ENCODE measurements at places on chromosomes 6 and 20.

DNA sequence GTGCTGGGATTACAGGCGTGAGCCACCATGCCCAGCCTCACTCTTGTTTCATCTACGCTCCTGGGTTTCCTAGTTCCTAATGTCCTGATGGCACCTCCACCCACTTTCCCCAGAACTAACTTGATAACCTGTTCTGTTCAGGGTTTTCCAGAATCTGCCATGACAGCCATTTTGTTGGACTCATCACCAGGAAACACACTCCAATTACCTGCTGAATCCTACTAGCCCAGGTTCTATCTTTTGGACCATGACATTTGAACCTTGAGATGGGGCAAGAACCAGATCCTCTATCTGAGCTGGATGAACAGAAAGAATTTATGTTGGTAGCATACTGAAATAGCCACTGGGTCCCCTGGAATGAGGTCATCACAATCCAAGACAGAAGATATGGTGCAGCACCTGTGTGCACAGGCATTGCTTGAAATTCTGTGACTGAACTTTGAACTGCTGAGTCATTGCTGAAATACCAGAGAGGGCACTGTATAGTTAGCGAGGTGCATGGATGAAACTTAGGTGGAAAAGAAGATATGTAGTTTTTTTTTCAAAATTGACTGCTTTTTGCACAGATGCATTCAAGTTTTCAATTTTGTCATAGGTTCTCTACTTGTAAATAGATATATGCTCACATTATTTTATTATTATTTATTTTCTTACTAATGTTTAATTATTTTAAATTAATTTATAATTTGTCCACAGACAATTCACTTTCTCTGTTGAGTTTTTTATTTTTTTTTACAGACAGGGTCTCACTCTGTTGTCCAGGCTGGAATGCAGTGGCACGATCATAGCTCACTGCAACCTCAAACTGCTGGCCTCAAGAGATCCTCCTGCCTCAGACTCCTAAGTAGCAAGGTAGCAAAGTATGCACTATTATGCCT, 42.8 kb upstream of the TASP1 start:
- no peak for DNase-seq

- DNase-seq, result no peak
These were observed 74.7 kb upstream of the TNFAIP3 start for GRCh38 chr6:137792160-137793033.

DNA sequence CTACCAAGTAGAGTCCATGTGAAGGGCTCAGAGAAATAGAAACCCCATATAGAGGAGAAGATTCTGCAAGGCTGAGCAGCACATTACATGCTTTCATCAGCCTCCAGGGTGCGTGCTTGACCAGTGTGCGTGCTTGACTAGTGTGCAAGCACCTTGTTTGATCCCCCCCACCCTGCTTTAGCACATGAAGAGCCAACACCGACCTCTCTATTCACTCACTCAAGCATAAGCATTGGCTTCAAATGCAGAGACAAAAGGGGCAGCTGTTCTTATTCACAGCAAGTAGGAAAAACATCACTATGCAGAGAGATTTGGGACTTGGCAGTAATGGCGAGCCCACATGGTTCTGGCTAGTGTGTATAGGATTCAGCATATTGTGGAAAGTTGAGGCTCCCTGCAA, 278.7 kb upstream of the RNF217 start:
- DNase-seq, result no peak

GRCh38 chr20:53582574-53583351, 10.9 kb downstream of the ZNF217 start:
- no peak for DNase-seq

DNA sequence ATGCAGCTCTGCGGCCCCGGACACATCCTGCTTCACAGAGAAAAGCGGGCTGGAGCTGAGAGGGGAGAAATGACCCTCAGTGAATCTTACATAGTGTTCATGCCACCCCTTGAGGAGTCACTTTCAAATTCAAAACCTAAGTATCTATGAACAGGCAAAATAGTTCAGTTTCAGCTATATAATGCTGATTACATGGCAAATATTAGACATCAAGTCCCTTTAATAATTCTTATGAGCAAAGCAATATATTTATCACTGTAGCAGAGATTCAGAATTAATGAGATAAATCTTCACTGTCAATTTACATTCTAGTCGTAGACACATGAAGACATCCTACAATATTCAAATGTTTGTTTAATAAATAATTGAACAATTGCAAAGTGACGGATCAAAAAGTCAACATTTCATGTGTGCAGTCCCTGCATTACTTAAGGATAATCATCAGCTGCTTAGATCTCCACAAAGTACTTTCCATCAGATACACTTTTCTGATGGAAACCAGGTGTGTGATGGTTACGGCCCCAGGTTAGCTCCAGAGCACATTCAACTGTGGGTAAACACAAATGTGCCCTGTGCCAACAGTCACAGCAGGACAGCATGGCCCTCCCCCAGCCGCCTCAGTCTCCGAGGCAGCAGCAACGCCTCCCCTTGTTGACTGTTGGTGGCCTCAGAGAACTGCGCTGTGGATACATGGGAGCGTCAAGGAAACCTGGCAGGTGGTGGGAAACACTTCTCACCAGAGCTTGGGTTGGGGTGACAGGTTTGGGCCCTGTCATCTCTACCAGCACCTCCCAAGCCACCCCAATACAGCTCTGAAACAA, 787 bp upstream of the PRR18 start:
- DNase-seq, result no peak

DNA sequence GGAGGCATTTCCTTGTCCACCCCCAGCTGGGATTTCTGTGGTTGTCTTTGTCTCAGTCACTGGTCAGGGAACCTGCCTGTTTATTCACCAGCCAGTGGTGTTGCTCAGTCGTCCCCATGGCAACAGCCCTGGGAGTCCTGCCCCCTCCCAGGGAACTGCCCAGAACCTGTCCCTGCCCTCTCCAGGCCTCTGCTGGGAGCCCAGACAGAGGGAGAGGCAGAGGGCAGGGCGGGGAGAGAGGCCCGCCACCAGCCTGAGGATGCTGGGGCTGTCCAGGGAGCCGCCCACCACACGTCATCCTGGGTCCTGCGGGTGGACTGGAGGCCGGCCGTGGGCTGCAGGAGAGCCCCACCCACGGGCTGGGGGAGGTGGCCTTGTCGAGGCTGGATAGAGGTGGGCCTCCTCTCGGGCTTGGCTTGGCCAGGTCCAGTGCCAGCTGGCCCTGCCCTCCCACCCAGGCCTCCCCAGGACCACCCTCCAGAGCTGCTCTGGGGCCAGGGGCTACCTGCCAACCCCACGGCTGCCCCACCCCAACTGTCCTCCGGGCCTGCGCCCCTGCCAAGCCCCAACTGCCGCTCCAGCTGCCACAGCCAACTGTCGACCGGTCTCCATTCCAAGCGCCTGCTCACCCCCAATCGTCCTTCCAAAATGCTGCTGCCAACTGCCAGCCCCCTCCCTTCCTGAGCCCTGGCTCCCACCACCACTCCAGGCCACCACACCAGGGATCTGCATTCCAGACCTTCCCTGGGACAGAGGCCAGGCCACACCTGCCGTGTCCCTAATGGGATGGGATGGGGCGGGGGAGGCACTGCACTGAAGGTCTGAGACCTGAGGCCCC, 4.2 kb upstream of the ZBTB46 start:
- no peak for DNase-seq

GRCh38 chr6:146859795-146860495, 261.2 kb downstream of the ADGB start:
- DNase-seq, result no peak

DNA sequence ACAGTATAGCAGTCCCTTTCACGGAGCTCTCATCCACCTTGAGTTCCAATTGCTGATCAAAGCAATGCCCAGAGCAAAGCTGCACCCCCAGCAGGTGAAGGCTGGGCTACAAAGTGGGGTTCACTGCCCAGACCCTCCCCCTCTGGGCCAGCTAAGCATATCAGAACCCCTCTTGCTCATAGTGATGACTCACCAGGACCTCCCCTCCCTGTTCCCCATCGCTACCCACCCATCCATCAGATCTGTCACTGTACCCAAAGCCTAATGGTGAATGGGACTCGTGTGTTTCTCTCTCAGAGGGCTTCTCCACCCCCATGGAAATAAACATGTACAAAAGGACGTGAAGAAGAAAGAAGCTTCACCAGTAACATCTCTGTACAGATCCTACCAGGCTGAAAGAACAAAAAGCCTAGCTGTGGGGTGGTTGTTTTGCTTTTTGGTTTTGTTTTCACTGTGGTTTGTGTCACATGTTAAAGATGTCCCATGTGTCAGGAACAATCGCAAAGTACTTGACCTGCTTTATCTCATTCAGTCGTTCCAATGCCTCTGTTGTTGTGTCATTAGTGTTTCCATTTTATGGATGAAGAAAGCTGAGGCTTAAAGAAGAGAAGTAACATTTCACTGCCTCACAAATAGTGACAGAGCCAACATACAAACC, 518.5 kb downstream of the CD83 start:
- no peak for DNase-seq

GRCh38 chr20:53769041-53769440, 175.4 kb upstream of the ZNF217 start:
- DNase-seq, result no peak

GRCh38 chr6:12223383-12223782, 66.8 kb upstream of the EDN1 start:
- DNase-seq, result no peak

DNA sequence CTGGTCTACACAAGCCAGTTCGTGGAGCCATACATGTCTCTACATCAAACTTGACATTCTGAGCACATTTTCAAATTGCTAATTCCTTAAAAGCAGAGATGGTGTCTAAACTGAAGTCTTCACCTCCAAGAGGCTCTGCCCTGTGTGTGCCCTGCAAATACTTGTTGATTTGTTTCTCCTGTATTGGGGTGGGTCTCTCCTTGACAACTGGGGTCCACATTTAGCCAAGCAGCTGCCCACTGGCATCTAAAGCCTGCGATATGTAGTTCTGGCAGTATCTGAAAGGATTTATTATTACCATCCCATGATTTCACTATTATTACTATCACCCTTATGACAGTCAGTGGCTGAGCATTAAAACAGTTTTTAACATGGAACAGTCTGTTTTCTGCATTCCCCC, 45.9 kb upstream of the PKHD1 start:
- DNase-seq, result no peak

DNA sequence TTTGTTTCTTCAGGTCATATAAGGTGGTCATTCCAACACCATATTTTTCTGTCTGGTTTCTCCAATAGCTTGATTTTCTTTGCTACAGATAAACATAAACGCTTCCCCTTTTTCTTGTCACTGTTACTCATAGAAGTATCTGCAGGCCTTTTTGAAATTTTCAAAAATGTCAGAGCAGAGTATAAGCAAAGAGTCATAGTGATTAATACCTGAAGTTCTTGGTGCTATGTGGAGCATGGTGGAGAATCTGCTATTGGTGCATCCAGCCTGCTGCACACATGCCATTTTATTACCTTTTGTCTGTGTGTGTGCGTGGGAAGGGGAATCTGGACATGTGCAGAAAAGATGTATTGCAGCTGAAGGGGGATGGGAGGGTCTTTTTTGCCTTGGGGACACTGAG, 19.7 kb downstream of the STX11 start:
- no peak for DNase-seq

- DNase-seq, result no peak
These were observed 270.5 kb upstream of the SUPT3H start for GRCh38 chr6:45648262-45648620.

DNA sequence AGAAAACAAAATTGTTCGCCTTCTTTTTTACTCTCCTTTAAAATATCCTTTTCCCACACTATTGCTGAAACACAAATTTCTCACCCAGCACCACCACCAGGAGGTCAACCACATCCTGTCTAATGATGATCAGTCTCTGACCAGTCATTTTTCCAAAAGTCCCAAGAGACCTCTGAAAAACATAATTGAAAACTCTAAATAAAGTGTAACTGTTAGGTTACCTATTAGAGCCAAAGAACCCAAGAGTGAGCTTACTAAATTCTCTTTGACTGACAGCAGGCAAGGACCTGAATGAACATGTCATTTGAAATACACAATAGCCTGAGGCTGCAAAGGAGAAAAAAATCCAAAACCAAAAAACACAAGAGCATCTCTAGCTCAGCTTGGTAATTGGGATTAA, 735.4 kb downstream of the CBLN4 start:
- no peak for DNase-seq

DNA sequence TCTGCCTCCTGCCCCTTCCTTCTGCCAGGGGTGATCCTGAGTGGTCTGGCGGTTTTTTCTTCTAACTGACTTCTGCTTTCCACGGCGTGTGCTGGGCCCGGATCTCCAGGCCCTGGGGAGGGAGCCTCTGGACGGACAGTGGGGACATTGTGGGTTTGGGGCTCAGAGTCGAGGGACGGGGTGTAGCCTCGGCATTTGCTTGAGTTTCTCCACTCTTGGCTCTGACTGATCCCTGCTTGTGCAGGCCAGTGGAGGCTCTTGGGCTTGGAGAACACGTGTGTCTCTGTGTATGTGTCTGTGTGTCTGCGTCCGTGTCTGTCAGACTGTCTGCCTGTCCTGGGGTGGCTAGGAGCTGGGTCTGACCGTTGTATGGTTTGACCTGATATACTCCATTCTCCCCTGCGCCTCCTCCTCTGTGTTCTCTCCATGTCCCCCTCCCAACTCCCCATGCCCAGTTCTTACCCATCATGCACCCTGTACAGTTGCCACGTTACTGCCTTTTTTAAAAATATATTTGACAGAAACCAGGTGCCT, 10.2 kb downstream of the SLC29A1 start:
- no peak for DNase-seq

- no peak for DNase-seq
These were observed 12.1 kb upstream of the RAMACL start for GRCh38 chr6:166598441-166599138.

- no peak for DNase-seq
These were observed 277.0 kb downstream of the CDKAL1 start for GRCh38 chr6:20811109-20811761.

GRCh38 chr6:144585217-144585814, 300.2 kb downstream of the UTRN start:
- no peak for DNase-seq

- DNase-seq, result no peak
These were observed 36.5 kb downstream of the HIVEP1 start for GRCh38 chr6:12048609-12049008.
